HEK293T (cell line): ENCODE measurements at places on chromosomes 16 and 17.

- no peak for DNase-seq
Observed at GRCh38 chr16:4880006-4880580, 32.8 kb downstream of the UBN1 start.

DNA sequence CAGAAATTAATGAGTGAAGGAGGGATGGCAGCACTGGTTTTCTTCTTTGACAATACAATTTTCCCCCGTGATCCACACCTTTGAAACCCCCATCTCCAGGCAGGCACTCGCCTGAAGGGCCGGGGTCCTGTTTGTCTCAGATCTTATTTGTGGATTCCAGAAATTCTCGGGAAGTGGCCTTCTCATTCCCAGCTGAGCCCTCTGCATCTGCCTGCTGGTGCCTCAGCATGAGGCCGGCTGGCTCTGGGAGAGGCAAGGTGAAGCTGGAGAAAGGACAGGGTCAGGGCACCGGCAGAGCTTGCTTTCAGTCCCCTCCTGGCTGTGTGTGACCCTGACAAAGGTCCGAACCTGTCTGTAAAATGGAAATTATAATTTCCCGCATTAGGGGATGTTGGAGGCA, 35.8 kb upstream of the C1QL1 start:
- no peak for DNase-seq

DNA sequence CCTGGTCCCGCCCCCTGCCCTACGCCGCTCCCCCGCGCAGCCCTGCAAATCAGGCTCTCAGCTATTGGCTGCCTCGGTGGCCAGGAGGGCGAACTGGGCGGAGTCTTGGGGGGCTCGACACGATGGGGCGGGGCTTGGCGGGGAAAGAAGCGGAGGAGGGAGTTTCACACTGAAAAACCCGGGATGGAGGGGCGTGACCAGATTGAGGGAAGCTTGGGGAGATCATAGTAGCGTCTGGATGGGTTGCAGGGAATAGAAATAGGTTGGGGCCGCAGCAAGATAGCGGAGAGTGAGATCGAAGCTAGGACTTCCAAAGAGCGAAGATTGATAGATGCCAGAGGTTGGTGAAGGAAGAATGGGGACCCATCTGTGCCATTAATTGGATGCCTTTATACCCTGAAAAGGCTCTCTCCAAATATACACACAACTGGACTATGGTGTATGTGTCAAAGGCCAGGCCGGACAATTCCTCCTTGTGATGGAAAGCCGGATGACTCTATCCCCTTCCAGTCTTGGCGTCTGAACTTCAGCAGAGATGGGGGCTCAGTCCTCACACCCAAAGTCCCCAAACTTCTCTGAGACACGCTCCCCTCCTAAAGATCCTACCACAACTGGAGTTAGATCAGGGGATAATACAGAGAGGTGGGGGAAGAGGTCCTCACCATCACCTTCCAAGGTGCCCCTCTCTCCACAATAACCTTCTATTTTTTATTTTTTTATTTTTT, 376 bp upstream of the STAC2 start:
- DNase-seq, result peak; percentile 83

DNA sequence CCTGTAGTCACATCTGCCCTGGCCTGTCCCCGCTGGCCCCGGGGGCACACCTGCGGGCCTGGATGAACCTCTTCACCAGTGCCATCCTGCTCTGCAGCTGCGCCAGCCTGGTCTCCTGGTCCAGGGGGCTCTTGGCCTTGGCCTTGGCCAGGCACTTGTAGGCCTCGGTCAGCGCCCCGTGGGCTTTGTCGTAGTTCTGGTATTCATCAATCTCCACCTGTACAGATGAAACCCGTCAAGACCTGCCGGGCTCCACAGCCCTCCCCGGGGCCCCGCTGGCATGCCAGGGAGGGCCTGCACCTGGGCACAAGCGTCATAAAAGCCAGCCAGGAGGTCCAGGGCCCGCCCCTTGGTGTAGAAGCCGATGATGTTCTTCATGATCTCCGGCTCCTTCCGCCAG, 13.6 kb upstream of the TMEM204 start:
- no peak for DNase-seq
